ENCODE measurements at places on chromosomes 2 and 18. TPM values are rescaled to one million over a fixed set of nuclear protein-coding genes. Genes with fewer than 3 reads are reported as not detected.

MOGAT1 gene
- not detected for total RNA-seq

GRCh38 chr2:101655702-101656422 lies 41.6 kb upstream of the MAP4K4 start:
- DNase-seq: peak; percentile 81

FOXI3 gene
- not detected for total RNA-seq

ERMN gene
- total RNA-seq: not detected

GRCh38 chr2:140862181-140862580 lies 1268.6 kb downstream of the LRP1B start:
- no peak for DNase-seq

LAMA1 gene
- total RNA-seq: 1.1 TPM

APCDD1 gene
- total RNA-seq: 2.4 TPM

Data from MG63 (cell line).